ENCODE measurements at places on chromosomes 7 and 10.

DNA sequence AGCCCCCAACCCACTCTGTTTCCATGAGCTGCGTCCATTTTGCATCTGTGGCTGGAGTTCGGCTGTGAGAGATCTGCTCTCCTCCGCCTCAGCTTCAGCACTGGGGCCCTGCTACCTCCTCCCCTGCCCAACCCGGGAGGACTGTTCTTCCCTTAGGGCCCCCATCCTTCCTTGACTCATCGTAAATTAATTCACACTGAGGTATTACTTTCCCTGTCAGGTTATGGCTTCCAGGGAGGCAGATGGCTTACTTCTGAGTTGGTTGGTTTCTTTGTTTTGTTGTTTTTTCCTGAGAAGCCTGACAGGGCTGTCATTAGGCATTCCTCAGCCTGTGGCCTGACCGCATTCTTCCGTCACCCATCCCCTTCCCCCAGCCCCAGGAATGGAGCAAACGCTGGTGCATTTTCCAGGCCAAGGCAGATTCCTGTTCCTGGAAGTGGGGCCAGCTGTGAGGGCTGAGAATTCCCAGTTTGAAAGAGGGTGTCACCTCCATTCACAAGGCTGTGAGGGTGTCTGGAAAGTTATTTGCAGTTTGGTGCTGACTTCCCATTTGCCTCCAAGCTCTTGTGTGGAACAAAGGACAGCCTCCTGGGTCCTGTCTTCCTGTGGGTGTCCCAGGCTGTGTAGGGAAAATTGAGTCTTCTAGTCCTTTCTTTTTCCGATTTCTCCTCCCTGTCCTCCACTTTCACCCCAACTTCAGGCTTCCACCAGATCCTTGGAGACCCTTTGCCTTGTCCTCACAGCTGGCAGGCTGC is 11.7 kb downstream of the CPA5 start:
- DNase-seq, result no peak

- no peak for DNase-seq
Measured at GRCh38 chr10:116292493-116292892, 19.5 kb upstream of the GFRA1 start.

GRCh38 chr7:38276096-38276877 is 2.9 kb upstream of the TARP start:
- no peak for DNase-seq

DNA sequence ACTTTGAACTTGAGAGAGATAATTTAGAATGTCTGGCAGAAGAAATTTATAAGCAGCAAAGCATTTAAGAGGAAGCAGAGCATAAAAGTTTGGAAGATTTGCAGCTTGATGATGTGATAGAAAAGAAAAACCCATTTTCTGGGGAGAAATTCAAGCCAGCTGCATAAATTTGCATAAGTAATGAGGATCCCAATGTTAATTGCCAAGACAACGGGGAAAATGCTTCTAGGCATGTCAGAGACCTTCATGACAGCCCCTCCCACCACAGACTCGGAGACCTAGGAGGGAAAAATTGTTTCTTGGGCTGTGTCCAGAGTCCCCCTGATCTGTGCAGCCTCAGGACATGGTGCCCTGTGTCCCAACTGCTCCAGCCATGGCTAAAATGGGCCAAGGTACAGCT is 263.6 kb upstream of the POT1 start:
- no peak for DNase-seq

- DNase-seq, result no peak
Measured at GRCh38 chr7:118003476-118003875, 130.2 kb upstream of the CTTNBP2 start.

DNA sequence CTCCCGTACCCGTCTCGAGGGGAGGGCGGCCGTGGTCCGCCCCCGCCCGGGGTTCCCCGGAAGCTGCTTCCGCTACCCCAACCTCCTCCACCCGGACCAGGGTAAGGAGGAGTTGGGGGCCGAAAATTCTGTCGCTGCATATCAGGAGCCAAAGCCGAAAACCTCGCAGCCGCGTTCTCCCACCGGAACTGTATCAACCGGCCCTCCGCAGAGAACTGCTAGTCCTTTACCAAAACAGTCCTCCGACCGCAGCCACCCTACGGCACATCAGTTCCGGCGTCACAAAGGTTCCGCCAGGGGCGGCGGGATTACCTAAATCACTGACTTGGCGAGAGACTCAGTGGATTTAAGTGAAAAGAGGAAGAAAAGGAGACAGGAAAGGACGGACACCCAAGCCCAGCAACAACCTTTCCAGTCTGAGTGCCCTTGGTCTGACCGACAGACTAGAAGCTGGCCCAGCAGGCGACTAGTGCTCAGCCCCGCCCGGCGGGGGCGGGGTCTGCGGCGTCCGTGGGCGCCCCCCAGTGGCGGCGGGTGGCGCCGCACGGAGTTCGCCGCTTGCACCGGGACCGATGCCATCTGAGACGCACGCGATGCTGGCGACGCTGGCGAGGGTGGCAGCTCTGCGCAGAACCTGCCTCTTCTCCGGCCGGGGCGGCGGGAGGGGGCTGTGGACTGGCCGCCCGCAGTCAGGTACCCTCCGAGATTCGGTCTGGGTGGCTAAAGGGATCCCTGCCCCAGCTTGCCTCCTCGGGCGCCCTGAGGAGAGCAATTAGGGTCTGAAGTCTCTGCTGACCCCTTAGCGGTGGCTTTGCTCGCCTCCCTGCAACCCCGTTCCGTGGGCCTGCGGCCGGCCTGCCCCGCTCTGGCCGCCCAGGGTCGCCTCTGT is at the start of the genes MPLKIP and SUGCT:
MPLKIP (minus strand) TSS at position 195 of the 889 bp plus-strand sequence; CDS start at position 140, 55 bp downstream.
SUGCT (plus strand) TSS at position 578 of the 889 bp plus-strand sequence.
- DNase-seq, result peak; percentile 94

DNA sequence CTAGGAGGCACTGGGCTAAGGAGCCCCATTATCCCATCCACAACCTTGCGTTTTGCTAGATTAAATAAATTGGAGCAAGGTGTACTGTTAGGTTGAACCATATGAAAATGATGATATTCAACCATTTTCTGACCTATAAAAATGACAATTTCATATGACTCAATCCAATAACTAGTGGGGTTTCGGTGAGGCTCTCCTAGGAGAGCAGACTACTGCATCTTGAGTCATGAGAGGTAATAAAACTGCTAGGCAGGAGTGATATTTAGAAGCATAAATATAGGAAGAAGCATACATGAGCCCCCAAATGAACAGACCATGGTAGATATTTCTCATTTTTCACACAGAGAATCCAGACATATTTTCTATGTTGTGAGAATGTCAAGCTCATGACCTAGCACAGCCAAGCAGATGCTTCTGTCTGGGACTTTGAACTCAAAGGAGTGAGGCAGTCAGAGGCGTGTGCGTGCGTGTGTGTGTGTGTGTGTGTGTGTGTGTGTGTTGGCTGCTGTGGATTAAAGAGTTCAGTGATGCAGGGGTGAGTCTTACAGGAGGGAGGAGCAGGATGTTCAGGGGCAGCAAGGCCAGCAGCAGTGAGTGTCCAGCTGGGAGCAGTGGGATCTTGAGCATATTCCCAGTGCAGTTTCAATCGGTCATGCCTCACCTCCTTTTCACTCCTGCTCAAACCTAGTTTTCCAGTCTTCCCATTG is 17.8 kb upstream of the WDR11 start:
- DNase-seq, result no peak

- peak; percentile 78 for DNase-seq
Measured at GRCh38 chr7:149599636-149600206, 102.1 kb upstream of the ZNF746 start.

- DNase-seq, result no peak
Measured at GRCh38 chr7:44935016-44935415, 43.8 kb downstream of the MYO1G start.

DNA sequence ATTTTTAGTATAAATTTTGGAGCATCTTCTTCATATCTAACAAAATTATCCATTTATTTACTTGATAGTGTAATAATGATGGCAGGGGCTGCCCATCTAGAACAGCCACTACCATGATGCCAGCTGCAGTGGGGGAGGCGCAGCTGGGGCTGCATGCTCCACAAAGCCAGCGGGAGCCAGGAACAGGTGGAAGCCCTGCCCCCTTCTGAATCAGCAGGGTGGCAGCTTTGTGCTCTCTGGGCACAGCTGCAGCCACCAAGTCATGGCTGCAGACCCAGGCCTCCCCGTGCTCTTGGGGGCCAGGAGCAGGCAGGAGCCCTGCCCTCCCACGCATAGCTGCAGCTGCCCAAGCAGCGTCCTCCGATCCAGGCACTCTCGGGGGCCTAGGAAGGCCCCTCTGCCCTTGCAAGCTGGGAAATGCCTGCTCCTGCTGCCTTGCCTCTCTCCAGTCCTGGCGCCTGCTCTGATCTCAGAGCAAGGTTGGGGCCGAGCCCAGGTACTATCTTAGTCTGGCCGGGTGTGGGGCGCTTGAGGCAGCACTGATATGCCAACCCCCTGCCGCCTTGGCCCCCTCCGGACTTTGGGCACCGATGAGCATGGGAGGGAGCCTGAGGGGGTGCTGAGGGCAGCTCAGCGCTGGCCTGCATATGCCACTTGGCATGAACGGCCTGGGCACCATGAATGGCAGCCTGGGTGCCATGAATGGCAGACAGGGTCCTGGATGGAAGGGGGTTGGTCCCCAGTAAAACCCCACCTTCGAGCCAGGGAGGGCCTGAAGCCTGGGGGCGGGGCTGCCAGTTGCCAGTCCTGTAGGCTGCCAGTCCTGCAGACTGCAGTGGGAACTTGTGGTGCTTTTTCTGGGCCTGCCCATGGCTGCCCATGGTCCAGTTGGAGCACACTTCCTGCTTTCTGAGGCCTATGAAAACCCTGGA is 1110.8 kb upstream of the POT1 start:
- DNase-seq, result no peak

DNA sequence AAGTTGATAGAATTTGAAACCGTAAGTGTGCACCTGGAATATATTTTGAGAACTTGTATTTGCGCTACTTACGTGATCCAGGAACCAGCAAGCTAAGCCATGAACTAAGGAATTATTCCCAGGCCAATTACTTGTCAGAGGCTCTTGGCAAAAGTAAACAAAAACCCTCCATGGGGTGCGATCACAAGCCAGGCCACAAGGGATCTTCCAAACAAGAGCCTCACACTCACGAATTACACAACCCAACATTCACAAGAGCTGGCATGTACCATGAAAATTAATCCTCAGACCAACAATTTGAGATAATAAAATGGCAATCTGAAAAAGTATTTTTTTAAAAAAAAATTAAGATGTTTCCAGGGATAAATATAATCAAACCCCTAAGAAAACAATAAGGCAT is 467.0 kb upstream of the AKR1E2 start:
- DNase-seq, result no peak

DNA sequence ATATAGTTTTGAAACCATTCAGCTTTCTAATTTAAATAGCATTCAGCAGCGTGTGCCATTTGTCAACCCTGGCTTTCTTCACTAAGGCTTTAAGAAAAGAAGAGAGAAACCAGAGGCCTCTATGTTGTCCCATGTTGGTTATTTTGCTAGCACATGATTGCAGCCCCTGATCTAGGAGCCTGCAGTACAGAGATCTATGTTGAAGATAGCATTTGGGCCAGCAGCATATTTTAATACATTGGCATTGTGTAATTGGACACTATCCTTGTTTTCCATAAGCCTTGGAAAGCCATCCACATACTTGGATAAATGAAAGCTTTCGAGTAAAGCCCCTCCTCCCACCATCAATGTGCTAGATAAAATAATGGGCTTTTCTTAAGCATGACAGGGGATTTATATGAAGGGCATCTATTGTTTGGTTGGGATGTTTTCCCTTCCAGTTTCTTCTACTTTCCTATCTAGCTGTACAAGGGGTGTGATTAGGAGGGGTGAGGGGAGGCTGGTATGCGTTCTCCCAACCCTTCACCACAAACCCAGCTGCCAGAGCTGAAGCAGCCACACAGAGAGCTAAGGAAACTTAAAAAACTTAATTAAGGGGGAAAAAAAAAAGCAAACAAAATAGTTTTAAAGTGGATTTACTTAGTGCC is 23.1 kb upstream of the SDHAF3 start:
- no peak for DNase-seq

- DNase-seq, result no peak
Measured at GRCh38 chr7:77913977-77914607, 115.5 kb downstream of the PHTF2 start.

- no peak for DNase-seq
Measured at GRCh38 chr7:132035517-132036362, 479.3 kb upstream of the PODXL start.

- DNase-seq, result peak; percentile 88
Measured at GRCh38 chr10:30534465-30535144, 94.9 kb downstream of the LYZL2 start.

GRCh38 chr7:40916813-40917212 is 782.0 kb downstream of the SUGCT start:
- no peak for DNase-seq

- DNase-seq, result no peak
Measured at GRCh38 chr7:114414156-114415063, at the start of gene FOXP2. Gene FOXP2, plus strand, starts transcription at chr7:114414815. Its CDS starts 11,697 bp downstream, at chr7:114426512.

GRCh38 chr7:101104193-101104713 is 19.0 kb downstream of the TRIM56 start:
- no peak for DNase-seq

GRCh38 chr10:122225330-122225729 is 45.8 kb upstream of the BTBD16 start:
- DNase-seq, result no peak

- DNase-seq, result no peak
Measured at GRCh38 chr7:110507369-110507768, 583.6 kb upstream of the LRRN3 start.

DNA sequence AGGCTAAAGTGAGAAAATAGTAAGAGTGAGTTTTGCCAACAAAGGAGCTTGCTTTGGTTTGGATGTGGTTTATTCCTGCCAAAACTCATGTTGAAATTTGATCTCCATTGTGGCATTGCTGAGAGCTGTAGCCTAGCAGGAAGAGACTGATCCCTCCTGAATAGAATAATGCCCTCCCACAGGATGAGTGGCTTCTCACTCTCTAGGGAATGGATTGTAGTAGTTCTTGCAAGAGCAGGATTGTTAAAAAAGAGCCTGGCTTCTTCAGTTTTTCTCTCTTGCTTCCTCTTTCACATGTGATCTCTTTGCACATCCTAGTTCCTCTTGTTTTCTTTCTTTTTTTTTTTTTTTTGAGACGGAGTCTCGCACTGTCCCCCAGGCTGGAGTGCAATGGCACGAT is 34.4 kb downstream of the ASAH2 start:
- DNase-seq, result no peak

GRCh38 chr10:17231788-17232187 is 3.7 kb downstream of the VIM start:
- no peak for DNase-seq

GRCh38 chr10:69049566-69049961 is 38.3 kb upstream of the SRGN start:
- DNase-seq, result no peak

GRCh38 chr7:88172842-88173241 is 47.0 kb downstream of the SRI start:
- DNase-seq, result no peak

DNA sequence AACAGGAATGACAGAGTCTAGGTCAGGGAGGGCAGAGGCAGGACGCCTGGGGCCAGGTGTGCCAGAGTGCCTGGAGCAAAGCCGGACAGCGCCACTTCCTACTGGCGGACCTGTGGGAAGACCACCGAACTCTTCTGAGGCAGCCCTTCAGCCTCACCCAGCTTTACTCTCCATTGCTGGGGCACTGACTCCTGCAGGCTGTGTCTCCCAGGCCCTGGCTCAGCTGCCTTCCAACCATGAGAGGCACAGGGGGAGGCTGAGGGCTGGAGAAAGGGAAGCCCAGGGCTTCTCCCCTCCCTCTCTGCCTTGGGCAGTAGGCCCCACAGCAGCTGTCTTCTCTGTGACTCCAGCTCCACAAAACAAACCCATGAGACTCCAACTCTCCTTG is 139.6 kb upstream of the UNC5B start:
- DNase-seq, result no peak

- DNase-seq, result no peak
Measured at GRCh38 chr7:147861058-147861716, 729.4 kb upstream of the C7orf33 start.

All from NAMALWA (cell line).